Right hindlimb (tissue), 1 donor: ENCODE measurements at places on chromosomes 12 and 14.
A peak's percentile ranks its signal among the peaks of the same experiment; 100 is the strongest.

GRCh38 chr12:31931796-31932715 is 27.2 kb upstream of the RESF1 start:
- DNase-seq, result no peak

- DNase-seq, result peak; percentile 36
Observed at GRCh38 chr12:19546027-19546426, 106.7 kb downstream of the AEBP2 start.

- no peak for DNase-seq
Observed at GRCh38 chr14:69539631-69540410, 34.9 kb downstream of the CCDC177 start.

GRCh38 chr14:96072746-96073145 is 33.6 kb downstream of the C14orf132 start:
- no peak for DNase-seq

GRCh38 chr12:125882141-125882540 is 816.9 kb downstream of the AACS start:
- no peak for DNase-seq

DNA sequence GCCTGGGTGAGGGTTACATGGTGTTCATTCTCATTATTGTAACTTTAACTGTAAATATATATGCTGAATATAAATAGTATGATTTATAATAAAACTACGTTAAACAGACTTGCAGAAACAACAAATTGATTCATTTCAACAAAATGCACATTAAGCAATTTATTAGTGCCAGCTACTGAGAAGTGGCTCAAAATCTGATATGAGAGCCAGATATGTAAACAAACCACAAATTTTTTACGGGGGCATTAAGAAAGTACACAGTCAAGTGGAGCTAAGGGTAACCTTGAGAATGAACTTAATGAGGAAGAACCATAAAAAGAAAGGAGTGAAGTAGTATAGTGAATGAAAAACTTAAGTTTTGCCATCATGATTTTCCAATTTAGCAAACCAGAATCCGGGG is 40.3 kb downstream of the CEP128 start:
- no peak for DNase-seq

DNA sequence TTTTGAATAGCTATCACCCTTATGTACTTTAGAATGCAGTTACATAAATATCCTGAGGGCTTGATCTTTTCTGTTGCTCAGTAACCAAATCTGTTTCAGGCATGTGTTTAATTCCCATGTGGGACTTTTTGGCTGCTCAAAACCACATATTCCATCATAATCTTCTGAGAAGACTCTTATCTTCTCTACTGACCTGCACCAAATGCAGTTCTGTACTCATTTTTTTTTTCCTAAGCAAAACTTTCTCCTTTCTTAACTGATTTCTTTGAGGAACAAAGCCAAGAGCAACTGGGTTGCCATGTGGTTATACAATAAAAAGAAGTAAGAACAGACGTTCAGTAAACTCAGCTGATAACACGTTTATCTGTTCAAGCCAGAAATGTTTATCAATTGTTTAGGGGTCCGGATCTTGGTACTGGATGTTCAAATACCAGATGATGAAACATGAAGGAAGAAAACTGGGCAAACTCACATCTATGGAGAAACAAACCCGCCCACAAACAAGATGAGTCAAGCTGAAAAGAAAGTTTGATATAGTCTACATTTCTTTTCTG is 50.1 kb downstream of the TMEM132C start:
- no peak for DNase-seq

DNA sequence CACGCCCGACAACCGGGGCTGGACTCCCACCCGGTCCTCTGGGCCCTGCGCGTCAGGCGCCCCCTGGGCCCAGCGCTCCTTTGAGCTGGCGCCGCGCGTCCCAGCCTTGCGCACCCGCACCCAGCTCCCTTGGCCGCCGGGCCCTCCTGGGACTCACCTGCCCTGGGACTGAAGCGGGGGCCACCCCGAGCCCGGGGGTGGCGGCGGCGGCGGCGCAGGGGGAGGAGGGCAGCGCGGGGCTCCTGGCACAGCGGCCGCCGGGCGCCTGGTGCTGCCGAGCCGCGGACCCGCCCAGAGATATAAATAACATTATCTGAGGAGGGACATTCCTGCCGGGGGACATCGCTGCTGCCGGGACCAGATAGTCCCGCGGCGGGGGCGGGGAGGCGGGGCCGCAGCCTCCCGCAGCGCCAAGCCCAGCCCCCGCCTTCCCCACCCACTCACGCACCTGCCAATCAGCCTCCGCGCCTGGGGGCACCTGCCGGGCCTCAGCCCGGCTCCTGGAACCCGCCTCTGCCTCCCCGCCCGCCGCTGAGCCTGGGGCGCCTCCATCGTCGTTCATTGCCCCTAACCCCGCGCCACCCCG is at the start of gene SPTB:
Gene SPTB (minus strand): TSS at position 273 of the 586 bp plus-strand sequence. CDS start 56,813 bp downstream, outside the sequence.
- DNase-seq, result peak; percentile 48

- peak; percentile 69 for DNase-seq
Observed at GRCh38 chr14:61153431-61153830, 127.7 kb downstream of the TMEM30B start.

DNA sequence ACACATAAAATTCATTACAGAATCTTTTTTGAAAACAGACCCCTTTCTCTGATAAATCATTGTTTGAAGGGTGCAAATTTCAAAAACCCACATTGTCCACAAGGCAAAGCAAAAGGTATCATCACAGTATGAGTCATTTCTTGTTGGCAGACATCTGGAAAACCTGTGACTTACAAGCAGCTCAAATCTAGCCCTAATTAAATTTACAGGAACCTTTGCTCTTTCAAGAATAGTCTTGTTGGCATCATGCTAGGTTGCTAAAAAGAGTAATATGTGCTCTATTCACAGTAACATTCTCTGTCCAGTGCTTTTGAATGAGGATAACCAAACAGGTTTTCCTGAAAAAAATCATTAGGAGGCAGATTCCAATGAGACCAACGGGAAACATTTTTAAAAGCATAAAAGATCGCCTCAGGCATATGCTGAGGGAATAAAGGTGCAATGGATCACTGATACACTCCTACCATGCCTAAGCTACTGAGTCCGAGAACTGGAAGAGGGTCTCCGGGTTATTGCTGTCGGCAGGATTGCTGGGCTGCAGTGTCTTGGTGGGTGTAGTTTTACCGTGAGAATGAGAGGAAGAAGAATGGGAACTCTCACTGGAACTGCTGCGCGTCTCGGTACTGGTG is 55.5 kb upstream of the TTC7B start:
- no peak for DNase-seq

- no peak for DNase-seq
Observed at GRCh38 chr12:70534466-70534865, 102.8 kb downstream of the PTPRB start.

DNA sequence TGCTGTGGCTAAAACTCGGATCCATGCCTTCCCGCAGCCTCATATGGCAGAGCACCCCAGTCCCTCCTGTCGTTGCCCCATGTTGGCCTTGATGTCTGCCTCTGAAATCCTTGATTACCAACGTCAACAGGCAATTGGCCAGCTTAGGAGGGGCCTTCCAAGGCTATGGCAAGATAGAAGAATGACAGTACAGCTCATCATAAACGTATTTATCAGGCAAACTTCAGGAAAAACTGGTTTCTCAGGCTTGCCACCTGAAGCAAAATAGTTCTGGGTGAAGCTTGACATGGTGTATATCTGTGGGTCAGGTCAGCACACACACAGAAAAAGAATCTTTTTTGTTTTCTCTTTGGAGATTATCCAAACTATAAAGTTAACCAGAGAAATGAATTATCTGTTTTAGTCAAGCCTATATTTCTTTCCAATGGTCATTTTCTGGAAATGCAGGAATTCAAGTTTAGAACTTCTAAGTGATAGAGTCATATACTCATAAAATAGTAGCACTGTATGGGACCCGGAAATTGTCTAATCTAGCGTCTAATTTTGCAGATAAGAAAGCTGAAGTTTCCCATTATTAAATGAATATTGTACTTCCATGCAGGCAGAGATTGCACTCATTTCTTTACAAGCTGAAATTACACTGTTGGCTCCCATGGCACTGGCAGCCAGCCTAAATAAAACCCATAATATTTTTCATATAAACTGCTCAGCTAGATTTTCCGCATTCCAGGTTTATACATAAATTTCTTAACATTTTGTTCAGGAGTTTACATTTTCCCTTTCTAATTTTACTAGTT is 24.4 kb upstream of the DUSP16 start:
- no peak for DNase-seq

DNA sequence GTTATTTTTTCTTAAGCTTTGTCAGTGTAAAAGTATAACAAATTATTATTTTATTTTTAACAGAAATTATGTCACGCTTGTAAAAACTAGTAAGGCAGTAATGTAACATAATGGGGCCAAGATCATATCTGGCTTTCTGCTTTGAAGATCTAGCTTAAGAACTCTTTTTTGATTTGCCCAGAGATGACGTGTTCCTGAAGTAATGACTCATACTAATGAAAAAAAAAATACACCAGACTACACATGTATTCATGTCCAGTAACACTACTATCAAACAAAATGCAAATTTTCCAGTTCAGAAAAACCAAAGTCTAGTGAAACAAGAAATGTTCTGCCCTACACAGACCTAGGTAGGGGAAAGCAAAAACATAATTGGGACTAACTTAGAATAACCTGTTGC is 432.2 kb upstream of the ATXN7L3B start:
- DNase-seq, result no peak

DNA sequence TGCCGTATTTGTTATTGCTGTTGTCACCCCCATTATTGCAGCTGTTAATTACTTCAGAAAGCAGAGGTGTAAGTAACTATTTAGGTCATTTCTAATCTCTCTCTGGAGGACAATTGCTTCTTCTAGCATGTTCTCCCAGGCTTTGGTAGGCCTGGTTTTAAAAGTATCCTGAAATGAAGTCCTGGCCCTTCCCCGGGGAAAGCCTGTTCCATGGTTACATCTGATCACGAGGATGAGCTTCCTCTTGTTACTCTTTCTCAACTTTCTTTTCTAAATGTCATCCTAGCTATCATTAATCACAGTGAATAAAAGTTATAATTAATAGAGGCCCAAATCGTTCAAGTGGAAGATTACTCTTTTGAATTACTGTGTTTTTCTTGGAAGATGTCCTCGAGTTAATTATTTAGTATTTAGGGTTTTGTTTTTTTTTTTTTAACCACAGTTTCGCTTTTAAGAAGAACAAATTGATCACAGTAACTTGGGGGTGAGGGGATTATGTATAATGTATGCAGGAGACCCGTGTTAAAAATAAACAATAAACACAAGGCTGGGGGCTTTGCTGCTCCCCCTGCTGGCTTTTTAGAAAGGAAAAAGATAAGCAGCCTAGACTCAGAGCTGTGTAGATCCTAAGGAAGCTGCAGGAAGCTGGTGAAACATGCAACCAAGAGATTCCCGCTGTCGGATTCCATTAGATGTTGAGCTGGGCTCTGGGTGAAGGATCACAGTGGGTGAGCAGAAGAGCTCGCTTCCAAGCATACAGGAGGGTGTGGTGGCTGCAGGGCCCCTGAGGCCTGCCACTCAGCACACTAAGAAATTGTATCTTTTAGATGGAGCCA is 420.1 kb downstream of the FUT8 start:
- no peak for DNase-seq

DNA sequence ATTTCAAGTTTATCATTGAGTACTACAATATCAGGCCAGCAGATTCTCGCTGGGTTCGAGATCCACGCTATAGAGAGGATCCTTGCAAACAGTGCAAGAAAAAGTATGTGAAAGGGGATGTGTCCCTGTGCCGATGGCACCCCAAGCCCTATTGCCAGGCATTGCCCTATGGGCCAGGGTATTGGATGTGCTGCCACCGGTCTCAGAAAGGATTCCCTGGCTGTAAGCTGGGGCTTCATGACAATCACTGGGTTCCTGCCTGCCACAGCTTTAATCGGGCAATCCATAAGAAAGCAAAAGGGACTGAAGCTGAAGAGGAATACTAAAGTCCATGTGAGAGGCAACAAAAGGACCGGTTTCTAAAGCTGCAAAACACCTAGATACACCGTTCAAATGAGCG is 59.4 kb downstream of the ATG14 start:
- no peak for DNase-seq

- DNase-seq, result no peak
Observed at GRCh38 chr12:98998697-98999299, 353.7 kb downstream of the APAF1 start.

- no peak for DNase-seq
Observed at GRCh38 chr12:31492599-31493196, 98.2 kb downstream of the DENND5B start.

DNA sequence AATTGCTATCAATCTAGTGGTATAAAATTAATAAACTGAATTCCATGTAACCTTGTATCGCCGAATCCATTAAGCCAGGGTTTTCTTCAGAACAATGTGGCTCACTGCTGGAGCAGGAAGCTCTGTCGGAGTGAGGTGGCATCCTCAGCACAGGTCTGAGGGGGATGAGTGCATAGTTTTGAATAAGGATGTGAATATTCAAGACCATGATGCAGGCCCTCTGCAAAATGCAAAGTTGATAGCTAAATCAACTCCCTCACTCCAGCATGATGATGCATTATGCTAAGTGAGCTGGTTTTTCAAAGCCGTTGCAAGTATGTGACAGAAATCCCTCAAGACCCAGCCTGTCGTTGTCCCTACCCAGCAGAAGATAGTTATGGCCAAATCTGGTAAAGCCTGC is 53.0 kb downstream of the TRIM9 start:
- DNase-seq, result no peak

- no peak for DNase-seq
Observed at GRCh38 chr14:50106178-50106577, 10.2 kb downstream of the VCPKMT start.

DNA sequence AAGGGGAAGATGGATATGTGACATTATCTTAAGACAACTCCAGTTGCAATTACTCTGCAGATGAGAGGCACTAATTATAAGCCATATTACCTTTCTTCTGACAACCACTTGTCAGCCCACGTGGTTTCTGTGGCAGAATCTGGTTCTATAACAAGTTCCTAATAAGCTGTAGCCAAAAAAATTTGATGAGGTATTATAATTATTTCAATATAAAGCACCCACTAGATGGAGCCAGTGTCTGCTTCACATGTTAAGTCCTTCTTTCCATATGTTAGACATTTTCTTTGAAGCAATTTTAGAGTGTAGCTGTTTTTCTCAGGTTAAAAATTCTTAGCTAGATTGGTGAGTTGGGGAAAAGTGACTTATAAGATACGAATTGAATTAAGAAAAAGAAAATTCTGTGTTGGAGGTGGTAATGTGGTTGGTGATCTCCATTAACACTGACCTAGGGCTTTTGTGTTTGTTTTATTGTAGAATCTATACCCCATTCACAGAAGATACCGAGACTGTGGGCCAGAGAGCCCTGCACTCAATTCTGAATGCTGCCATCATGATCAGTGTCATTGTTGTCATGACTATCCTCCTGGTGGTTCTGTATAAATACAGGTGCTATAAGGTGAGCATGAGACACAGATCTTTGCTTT is 36.9 kb downstream of the PSEN1 start:
- DNase-seq, result no peak

DNA sequence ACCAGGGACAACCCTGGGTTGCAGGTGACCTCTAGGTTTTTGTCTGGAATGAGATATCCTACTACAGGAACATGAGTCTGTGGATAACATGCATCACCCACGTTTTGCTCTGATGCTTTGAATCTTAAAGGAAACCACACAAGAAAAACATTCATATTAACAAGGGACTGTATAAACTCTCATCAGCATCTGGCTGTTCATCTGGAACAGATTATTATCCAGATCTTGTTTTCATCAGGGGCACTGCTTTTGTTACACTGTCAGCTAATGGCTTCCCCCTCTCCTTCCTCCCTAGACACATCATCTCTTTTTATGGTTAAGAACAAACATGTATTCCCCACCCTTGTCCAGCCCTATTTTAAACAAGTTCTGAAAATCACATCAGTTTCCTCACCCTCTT is 1095.7 kb downstream of the AACS start:
- DNase-seq, result no peak

- DNase-seq, result no peak
Observed at GRCh38 chr14:106174206-106174605, 647.8 kb downstream of the TMEM121 start.
